B cell (primary cell): ENCODE measurements at places on chromosomes 7 and 10.

- no peak for DNase-seq
Measured at GRCh38 chr10:132714986-132715775, 70.8 kb downstream of the NKX6-2 start.

GRCh38 chr10:3028441-3028840 lies 38.9 kb upstream of the PFKP start:
- no peak for DNase-seq

GRCh38 chr10:36171953-36172940 lies 530.2 kb upstream of the FZD8 start:
- no peak for DNase-seq

GRCh38 chr7:74185636-74186035 lies 11.5 kb downstream of the EIF4H start:
- no peak for DNase-seq

DNA sequence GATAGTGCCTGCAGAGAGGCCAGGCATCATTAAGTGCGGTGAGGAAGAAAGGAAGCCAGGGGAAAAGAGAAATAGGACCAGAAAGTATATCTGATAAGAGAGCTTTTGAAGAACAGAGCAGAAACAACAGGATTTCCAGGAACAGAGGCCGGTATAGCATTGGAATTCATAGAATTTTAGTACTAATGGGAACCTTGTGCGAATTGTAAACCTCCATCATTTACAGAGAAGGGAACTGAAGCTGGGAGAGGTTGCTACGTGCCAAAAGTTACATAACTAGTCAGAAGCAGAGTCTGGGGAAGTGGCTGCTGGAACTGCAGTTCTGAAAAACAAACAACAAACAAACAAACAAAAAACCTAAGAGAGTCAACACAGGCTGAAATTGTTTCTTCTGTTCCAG lies 5.4 kb upstream of the ZMYND11 start:
- no peak for DNase-seq

- no peak for DNase-seq
Measured at GRCh38 chr10:89121764-89122020, 85.4 kb downstream of the CH25H start.

- DNase-seq = no peak
Measured at GRCh38 chr10:54284526-54285193, 516.4 kb downstream of the PCDH15 start.

- no peak for DNase-seq
Measured at GRCh38 chr7:68258609-68259008, 1262.0 kb downstream of the TYW1 start.

DNA sequence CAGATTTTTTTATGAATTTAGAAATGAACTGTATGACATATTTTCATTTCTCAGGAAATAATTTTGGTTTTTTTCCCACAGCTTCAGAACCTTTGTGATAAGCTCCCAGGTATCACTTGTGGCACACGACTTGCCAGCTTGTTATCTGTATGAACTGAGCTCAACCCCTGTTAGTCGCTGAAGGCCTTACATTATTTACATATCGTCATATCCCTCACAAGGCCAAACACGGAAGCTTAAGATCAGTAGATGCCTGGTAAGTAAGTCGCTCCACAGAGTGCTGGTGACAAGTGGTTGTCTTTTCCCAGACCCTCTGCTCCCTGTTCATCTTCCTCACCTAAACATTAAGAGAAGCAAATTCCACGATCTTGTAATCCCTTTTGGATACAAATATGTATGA lies 55.2 kb downstream of the RAPGEF5 start:
- no peak for DNase-seq

DNA sequence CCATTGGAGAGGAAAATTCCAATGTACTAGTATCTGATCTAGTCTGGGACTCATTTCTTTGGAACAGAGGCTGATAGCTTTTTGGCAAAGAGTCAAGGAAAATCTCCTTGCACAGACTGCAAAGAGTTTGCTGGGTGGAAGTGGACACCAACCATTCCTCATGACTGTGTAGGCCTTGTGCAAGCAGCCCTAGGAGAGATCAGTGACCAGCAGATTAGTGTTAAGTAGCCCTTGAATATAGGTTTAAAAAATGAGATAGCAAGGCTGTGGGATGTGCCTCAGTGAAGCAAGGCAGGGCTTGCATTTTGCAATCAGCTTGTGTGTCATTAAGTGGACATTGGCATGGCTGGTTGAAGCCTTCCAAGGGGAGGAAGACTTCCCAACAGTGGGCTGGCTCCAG lies 341.6 kb downstream of the PLXNA4 start:
- no peak for DNase-seq

GRCh38 chr7:25375805-25376600 lies 147.7 kb upstream of the NPVF start:
- DNase-seq = no peak

DNA sequence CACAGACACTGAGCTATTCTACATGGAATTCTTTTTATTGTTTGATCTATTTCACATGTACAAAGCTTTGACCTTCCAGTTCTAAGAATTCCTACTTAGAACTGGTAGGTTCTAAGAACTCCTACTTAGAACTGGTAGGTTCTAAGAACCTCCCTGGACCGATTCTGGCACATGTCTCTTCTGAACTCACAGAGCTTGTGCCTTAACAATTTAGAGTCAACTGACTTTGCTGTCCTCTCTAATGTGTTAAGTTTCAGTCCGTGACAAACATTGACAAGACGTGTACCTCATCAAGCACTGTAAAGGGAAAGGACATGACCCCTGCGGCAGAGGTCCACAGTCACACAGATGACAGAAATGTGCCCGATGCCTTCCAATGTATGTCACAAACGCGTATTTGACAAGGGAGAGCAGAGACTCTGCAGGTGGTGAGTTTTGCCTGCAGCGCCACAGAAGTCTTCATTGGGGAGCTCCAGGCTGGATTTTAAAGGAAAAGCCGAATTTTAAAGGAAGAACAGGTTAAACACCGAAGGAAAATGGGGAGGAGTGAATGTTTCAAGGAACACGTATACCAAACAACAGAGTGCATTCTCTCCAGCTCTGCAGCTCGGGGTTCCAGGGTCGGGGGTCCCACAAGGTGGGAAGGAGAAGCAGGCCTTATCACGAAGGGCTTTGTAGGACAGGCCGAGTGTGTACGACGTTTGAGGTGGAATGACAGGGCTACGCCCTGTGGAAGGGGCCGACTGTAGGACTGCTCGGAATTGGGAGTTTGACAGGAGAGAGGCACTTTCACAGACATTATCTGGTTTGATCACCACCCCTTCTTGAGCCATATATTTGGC lies 161.1 kb upstream of the KLF14 start:
- DNase-seq = no peak

DNA sequence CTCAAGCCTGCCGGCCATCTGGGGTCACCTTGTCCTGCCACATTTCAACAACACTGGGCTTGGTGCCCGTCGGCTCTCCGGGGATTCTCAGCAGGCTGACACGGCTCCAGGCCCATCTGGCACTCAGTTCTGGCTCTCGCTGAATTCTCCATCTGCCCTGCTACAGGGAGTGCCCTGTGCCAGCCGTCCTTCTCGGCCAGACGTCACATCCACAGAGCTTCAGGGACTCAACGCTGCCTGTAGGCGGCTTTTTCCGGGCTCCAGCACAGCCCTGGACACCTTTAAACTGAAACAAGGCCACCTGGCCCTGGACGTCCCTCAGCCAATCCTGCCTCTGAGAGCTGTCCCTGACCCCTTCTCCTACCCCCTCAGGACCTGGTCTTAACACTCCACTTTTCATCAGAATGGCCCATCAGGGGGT lies 43.0 kb downstream of the TMEM130 start:
- DNase-seq = no peak

DNA sequence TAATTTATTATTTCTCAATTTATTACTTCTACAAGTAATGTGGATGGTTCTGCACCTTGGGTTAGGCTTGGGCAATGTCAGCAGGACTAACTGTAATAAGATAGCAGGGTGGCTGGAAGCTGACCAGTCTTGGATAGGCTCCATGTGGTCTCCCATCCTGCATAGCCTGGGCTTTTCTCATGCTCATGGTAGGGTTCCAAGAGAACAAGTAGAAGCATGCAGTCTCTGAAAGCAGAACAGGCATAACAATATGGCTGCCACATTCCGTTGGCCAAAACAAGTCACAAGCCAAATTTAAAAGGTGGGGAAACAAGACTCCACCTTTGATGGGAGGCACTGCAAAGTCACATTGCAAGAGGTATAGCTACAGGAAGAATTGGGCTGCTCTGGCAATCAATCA lies 98.6 kb upstream of the MDFIC start:
- no peak for DNase-seq

DNA sequence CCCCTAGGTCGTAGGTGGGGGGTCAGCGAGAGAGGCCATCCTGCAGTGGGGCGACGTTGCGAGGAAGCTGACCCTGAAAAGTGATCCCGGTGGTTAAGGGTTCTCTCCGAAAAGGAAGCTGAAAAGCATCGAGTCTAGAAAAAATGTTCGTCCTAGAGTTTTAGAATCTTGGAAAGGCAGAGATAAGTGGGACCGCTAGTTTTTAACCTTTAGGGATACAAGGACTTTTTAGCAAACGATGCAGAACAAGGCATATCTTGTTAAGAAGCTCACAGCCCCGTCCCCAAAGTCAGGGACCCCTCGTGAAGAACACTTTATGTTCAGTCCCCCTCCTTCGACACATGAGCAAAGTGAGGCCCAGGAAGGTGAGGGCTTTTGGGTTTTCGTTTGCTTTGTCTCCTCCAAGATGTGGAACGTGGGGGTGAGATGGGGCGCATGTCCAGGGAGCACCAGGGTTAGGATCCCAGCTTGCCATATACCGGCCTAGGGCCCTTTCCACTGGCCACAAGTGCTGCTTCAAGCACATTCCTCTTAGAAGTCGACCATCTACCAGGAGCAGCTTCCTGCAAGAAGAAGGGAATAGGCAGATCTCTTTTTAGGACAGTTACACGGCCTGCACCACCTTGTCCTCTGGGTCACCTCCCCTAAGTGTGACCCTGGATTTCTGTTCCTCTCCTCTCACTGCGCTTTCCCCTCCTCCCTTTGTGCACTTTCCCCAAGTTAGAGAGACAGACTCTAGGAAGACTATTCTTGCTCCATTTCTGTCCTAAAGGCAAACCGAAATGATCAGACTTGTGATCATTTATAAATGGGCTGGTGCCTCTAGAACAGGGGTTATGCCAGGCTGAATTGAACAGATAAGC lies 969 bp downstream of the SLC35G1 start:
- DNase-seq = peak; percentile 11

GRCh38 chr7:81031243-81031642 lies 112.4 kb upstream of the SEMA3C start:
- DNase-seq = no peak

DNA sequence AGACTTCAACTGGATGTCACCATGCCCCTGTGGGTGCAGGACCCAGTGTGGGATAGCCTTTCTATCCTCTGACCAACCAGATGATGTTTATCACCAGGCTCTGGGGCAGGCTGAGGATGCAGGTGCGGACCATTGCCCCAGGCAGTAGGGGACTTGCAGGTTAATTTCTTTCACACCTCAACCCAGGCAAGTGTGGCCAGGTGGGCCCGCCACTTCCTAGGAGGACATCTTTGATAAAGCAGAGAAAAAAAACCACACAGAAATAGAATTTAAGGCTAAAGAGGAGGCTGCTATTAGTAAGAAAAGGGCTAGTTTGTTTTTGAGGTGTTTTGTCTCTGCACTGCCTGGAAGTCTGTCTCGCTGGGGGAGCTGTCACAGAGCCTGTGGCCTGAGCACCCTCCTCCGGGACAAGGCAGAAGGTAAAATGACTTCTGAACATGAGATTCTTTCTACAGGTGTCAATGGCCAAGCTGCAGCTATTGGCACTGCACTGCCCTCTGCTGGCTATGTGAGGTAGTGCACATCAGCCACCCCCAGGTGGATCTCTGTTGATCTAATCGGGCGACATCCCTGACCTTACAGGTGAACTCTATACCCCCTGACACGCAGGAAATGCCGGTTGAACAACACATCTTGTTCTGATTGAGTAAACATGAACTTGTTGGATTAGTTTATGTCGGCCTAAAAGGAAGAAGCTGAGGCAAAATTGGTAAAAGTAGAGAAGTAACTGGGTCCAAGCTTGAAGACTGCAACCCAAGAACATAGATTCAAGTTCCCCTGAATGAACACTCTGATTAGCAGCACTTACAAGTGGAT lies 21.0 kb downstream of the UPP1 start:
- peak; percentile 85 for DNase-seq

DNA sequence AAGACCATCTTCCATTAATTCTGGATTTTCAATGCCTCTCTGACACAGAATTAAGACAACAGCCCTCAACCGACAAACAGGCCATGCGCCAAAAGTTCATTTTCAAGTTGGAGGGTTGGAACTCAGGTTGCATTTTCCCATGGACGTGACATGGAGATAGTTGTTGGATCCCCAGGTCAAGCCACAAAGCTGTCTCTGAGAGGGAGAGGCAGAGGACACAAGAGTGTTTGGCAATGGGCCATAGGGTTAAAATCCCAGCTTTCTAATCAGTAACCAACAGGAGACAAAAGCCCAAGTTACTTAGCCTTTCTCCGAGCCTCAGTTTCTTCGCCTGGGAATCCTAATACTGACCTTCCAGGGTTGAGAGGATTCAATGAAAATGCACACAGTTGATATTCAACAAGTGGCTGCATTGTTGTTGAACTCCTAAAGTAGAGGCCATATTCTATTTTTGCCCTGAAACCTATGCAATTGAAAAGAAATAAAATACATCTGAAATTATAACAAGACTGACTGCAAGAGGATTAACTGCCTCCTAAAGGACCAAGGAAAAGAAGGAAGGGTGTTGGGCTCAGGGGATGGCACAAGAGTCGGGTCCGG lies 44.3 kb downstream of the SORBS1 start:
- no peak for DNase-seq

GRCh38 chr7:69199041-69199440 lies 399.2 kb upstream of the AUTS2 start:
- peak; percentile 39 for DNase-seq

- DNase-seq = no peak
Measured at GRCh38 chr7:131502810-131503508, 53.5 kb downstream of the PODXL start.

- no peak for DNase-seq
Measured at GRCh38 chr10:30040597-30040996, 18.8 kb downstream of the JCAD start.

DNA sequence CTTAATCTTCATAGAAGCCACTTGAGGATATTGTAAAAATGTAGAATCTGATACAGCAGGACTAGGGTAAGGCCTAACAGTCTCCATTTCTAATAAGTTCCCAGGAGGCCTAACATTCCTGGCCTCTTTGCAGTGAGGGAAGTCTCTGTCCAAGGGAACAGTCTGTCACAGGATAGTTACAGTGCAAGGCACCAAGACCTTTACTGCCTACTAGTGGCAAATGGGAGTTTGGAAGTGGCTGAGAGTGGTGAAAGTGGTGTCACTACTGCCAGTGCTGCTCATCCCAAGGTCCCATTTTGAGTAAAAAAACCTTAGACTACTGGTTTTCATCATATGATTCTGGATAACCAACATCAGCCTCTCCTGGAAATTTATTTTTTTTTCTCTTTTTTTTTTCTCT lies 619.5 kb upstream of the SEMA3D start:
- no peak for DNase-seq

- no peak for DNase-seq
Measured at GRCh38 chr7:147885869-147886268, 704.7 kb upstream of the C7orf33 start.

DNA sequence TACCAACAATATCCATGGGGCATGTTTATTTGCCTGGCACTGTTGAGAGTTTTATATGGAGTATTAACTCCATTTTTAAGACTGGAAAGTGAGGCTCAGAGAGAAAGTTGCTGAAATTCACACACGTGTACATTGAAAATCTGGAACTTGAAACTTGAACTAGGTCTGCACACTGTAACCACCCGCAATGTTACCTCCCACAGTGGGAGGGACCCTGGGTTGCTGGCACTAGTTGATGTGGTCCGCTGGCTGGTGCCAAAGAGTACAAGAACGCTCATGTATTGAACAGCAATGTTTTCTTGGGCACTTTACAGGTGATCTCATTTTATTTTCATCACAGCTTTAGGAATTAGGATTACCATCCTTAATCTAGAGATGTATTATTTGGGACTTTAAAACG lies 253.2 kb downstream of the INHBA start:
- DNase-seq = no peak
